NCI-H2227 treated with DMSO at 0.1 percent for 48 hours (cell line): ENCODE measurements at places on chromosomes 7 and 10.
A peak's percentile ranks its signal among the peaks of the same experiment; 100 is the strongest.

DNA sequence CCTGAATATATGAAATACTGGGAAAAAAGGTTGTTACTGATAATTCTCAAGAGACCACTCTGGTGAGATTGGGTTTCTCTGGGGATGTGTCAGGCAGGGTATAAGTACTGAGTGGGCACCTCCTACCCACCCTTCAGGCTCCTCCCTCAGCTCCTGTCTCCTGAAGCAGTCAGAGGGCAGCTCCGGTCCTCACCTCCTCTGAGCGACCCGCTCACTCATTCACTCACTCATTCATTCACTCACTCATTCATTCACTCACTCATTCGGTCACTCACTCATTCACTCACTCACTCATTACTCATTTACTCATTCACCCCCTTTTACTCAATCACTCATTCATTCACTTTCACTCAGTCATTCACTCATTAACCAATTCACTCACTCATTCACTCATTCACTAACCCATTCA lies 6.9 kb upstream of the PFKP start:
- no peak for DNase-seq

DNA sequence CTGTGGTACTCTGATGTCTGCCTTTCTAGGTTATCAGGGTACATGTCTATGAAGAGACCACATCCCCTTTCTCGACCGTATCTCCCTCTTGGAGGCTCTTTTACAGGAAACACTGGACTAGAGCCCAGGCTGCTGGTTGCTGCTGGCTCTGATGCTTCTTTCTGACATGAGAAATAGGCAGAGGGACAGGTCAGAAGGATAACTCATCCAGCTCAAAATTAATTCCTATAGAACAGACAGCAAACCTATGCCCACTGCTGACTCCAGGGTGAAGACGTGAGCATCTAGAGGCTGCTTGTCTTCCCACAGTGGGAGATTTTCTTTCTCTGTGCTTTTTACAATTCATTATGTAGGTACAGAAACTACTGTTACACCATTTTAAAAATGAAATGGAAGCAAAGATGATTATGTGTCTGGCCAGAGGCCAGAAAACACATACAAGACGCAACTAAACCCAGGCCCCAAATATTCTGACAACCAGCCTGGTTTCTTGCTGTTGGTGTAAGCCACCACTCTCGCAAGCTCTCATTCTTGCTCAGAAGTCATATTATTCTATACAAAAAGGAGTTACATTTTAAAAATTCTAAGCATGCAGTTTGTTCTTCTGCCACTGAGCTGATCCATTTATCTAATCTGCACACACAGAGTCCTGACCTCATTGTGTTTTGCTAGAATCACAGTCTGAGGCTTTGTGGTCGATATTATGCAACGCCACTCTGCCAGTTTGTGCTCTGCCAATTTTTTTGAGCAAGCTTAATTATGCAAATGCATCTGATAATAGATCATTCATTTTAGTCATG lies 424.3 kb downstream of the KIF20B start:
- DNase-seq: no peak

GRCh38 chr10:178208-178607 lies 43.0 kb downstream of the ZMYND11 start:
- DNase-seq: peak; percentile 0

GRCh38 chr10:49688261-49688846 lies 8.9 kb downstream of the C10orf53 start:
- DNase-seq: no peak

DNA sequence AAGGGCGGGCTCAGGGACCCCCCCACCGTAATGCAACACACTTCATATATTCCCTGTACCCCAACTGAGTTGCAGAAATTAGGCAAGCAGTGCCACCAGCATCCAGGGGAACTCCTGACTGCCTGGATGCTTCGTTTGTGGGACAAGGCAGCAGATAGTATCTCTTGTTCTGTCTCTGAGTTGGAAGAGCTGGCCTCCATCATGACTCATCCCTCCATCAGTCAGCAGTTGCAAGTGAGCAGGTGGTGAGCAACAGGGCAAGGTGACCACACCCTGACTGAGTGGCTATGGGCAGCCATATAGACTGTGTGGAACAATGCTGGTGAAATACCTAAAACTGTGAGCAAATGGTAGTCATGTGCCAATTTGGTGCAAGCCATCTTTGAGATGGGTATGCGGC lies 22.8 kb upstream of the ADAMTS14 start:
- no peak for DNase-seq

DNA sequence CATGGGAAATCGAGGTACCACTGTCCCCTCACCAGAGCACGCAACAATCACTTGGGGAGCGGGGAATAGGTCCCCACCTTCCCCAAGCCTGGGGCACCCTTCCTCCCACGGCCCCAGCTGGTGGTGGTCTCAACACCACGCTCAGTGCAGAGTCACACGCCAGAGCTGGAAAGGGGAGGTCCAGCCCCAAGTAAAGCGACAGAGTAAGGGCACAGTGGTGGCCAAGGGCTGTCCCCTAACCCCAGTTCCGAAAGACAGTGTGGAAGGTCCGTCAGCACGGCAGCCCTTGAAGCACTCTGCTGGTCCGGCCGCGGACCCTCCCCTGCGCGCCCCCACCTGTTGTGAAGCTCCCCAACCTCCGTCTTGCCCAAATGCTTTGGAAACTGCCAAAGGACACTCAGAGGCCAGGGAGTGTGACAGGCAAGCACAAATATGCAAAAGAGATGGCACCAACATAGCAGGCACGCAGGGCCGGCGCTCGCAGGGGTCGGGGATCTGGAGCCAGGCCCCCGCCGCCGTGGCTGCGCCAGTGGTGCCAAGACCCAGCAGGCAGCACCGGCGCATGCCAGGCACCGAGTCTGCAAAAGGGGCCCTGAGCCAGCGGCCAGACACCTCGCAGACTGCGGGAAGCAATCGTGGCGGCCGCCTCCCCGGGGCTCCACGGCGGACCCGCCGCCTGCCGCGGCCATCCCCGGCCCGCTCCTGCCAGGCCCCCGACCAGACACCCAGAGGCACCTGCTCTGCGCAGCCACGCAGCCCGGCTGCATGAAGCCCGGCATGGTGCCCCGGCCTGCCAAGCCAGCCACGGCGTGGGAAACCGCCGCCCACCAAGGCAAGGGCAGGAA lies 51.6 kb upstream of the SRRM3 start:
- DNase-seq: no peak

DNA sequence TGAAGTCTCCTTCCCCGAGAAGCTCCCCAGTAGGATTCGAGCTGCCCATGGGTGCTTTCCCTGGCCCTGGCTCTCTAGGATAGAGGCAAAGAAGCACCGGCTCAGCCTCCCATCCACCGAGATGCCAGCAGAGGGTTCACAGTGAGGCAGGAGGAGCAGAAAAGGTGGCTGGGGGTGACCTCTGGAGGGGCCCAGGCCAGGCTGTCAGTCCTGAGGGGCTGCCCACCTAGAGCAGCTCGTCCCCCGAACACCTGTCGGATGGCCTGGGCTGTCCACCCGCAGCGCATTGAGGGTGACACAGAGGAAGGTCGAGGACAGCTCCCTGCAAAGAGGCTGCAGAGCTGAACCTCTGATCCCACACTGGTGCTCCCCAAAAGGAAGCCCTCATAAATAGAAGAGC lies 167.2 kb upstream of the PPP2R2D start:
- no peak for DNase-seq

- DNase-seq: no peak
Observed at GRCh38 chr7:22607180-22607579, 107.2 kb upstream of the STEAP1B start.

- peak; percentile 14 for DNase-seq
Observed at GRCh38 chr10:116190883-116191282, 82.1 kb downstream of the GFRA1 start.
